Left lung (tissue), 14 donors: ENCODE measurements at places on chromosomes 16 and 17.

DNA sequence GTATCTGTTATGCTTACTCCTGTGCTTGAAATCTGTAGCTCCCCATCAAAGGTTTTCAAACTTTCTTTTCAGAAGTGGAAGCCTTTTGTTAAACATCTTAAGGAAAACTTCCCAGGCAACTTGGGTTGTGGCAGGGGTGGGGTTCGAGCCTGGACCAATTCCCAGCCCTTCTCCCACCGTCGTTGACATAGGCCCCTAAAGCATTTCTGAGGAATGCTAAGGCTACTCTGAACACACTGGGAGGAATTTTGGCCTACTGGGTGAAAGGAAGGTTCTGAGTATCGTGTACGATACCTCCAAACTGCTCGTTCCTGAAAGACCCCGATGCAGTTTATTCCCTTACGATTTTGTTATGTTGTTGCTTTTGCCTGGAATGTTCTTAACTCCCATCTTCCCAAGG is 56.1 kb upstream of the PMFBP1 start:
- H3K27ac ChIP-seq: no peak overlapping the region
- no peak overlapping the region for H3K4me3 ChIP-seq
- DNase-seq: no peak
- H3K4me1 ChIP-seq: no peaks in the 10 kb centered on the region
- no peaks in the 10 kb centered on the region for H3K36me3 ChIP-seq
- no peaks in the 10 kb centered on the region for H3K27me3 ChIP-seq

GRCh38 chr16:82464187-82464586 is 162.6 kb upstream of the CDH13 start:
- DNase-seq: no peak
- no peak overlapping the region for H3K27ac ChIP-seq
- no peak overlapping the region for H3K4me3 ChIP-seq
- H3K27me3 ChIP-seq: no peaks in the 10 kb centered on the region
- no peaks in the 10 kb centered on the region for H3K36me3 ChIP-seq
- H3K4me1 ChIP-seq: no peaks in the 10 kb centered on the region

- H3K4me1 ChIP-seq: peaks cover 8% of the 10 kb centered on the region
- H3K36me3 ChIP-seq: no peaks in the 10 kb centered on the region
- no peak overlapping the region for H3K27ac ChIP-seq
- H3K4me3 ChIP-seq: no peak overlapping the region
Observed at GRCh38 chr17:67369676-67370075, 3.3 kb upstream of the PSMD12 start.

DNA sequence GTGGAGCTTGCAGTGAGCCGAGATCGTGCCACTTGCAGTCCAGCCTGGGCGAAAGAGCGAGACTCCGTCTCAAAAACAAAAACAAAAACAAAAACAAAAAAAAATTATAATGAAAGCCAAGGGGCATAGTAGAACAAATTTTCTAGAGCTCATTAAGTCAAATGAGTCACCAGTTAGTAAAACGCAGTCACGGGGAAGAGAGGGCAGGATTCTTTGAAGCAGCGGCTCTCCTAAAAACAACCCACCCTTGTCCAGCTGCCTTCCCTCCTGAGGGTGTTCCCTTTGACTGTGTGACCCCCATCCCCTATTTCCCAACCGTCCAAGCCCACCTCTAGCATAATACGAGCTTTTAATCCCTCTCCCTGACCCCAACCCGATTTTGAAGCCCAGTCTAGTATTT is 44.1 kb upstream of the STH start:
- no peak overlapping the region for H3K27ac ChIP-seq
- H3K4me3 ChIP-seq: no peak overlapping the region
- no peak for DNase-seq
- peaks cover 3% of the 10 kb centered on the region for H3K27me3 ChIP-seq
- H3K4me1 ChIP-seq: no peaks in the 10 kb centered on the region

- peaks cover 32% of the 10 kb centered on the region for H3K4me1 ChIP-seq
- H3K27me3 ChIP-seq: no peaks in the 10 kb centered on the region
- H3K4me3 ChIP-seq: peak overlapping the region; percentile 91
- H3K27ac ChIP-seq: peak overlapping the region; percentile 78
- no peak for DNase-seq
Observed at GRCh38 chr17:81666092-81666341, 388 bp downstream of the OXLD1 start.

- H3K27me3 ChIP-seq: no peaks in the 10 kb centered on the region
- H3K4me3 ChIP-seq: peak overlapping the region; percentile 36
- DNase-seq: no peak
- H3K4me1 ChIP-seq: peaks cover 38% of the 10 kb centered on the region
Observed at GRCh38 chr17:43367737-43368242, 31.0 kb upstream of the ARL4D start.

DNA sequence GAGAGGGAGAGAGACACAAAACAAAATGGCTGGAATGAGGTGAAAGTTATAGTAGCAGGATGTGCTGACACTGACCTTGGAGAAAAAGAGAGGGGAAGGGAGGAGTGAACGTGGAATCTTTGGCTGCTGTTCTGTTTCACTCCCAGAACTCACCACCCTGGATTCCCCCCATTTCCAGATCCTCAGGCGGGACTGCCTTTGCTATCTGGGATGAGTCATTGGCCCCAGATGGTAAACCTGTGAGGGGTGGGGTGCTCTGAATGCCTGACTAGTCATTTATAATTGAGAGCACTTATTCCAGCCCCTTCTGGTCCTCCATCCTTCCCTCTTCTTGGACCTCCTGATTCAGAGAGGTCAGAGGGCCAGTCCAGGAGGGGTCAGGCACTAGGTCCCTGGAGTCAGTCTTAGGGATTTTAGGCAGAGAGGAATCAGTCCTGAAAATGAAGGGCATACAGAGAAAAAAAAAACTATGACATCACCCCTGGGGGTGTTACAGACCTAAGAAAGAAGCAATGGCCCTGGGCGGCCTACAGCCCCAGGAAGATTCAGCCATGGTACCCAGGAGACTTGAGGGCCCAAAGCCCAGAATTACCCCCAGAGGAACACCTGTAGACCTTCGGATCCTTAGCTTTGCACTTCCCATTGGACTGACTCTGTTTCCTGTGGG is 2.2 kb upstream of the ZG16 start:
- H3K27me3 ChIP-seq: no peaks in the 10 kb centered on the region
- no peak for DNase-seq
- no peak overlapping the region for H3K4me3 ChIP-seq
- no peaks in the 10 kb centered on the region for H3K36me3 ChIP-seq

DNA sequence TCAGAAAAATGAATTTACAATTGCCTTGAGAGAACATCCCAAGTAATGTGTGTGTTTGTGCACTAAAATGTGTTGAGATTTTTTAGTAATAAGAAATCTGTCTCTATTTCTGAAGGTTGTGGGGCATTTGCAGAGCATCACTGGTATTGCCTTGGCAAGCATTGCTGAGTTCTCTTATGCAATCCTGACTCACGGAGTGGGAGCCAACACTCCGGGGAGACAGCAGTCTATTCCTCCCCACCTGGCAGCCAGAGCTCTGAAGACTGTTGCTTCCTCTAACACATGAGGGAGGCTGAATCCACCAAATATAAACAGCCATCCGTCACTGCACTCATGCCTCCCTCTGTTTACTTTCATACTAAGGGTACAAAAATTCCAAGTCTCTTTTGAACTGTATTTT is 10.6 kb downstream of the CNTD1 start:
- no peaks in the 10 kb centered on the region for H3K27me3 ChIP-seq
- H3K27ac ChIP-seq: no peak overlapping the region
- H3K4me3 ChIP-seq: no peak overlapping the region
- no peaks in the 10 kb centered on the region for H3K4me1 ChIP-seq
- DNase-seq: no peak

DNA sequence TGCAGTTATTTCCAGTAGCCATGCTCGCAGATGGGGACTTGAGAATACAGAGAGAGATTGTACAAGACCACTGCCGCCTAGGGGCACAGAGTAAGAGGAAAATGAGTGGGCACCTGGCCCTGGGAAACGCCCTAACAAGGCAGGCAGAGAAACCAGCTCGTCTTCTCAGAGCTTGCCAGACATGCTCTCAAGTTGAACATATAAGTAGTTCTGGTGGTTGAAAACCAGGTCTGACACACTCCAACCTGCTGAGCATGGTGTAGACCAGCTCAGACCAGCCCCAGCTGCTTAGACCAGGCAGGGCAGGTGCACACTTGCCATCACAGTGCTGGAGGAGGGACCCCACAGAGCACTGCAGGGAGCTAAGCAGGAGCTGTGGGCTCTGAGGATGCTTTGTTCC is 250.5 kb downstream of the CPPED1 start:
- H3K4me1 ChIP-seq: no peaks in the 10 kb centered on the region
- DNase-seq: peak; percentile 21
- no peak overlapping the region for H3K4me3 ChIP-seq
- no peak overlapping the region for H3K27ac ChIP-seq
- no peaks in the 10 kb centered on the region for H3K27me3 ChIP-seq
- no peaks in the 10 kb centered on the region for H3K36me3 ChIP-seq

DNA sequence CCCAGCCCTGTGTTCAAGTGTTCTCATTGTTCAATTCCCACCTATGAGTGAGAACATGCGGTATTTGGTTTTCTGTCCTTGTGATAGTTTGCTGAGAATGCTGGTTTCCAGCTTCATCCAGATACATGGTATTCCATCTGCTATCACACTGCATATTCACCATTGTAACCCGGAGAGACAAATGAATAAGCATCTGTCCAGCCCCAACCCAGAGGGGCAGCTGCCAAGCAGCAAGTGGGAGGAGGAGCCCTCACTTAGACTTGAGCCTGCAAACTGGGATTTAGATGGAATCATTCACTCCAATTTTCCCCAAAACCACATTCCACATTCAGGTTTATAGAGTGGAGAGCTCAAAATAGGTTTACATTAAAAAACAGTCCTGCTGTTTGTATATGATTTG is 41.6 kb downstream of the SHISA6 start:
- DNase-seq: no peak
- no peaks in the 10 kb centered on the region for H3K36me3 ChIP-seq
- H3K27me3 ChIP-seq: no peaks in the 10 kb centered on the region
- H3K4me1 ChIP-seq: no peaks in the 10 kb centered on the region
- no peak overlapping the region for H3K4me3 ChIP-seq
- no peak overlapping the region for H3K27ac ChIP-seq

DNA sequence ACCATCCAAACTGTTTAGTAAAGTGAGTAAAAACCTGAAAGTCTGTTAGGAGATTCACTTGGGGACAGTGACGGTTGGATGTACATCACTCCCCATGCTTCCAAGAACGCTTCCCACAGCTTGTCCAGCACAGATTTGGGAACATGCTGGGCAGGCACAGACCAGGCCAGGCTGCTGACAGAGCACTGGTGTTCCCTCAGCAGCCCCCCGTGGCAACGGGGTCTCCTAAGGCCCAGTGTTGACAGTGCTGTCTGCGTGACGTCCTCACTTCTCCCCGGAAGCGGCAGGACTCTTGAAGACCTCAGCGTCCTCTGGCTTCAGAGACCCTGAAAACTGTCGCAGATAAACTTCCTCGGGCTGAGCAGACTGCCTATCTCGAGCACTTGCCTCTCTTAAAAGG is 8.9 kb upstream of the TRPV3 start:
- no peak overlapping the region for H3K27ac ChIP-seq
- no peaks in the 10 kb centered on the region for H3K4me1 ChIP-seq
- H3K27me3 ChIP-seq: no peaks in the 10 kb centered on the region
- peaks cover 23% of the 10 kb centered on the region for H3K36me3 ChIP-seq
- DNase-seq: peak; percentile 31

GRCh38 chr17:79026376-79027273 is 2.7 kb downstream of the C1QTNF1 start:
- no peaks in the 10 kb centered on the region for H3K36me3 ChIP-seq
- H3K27ac ChIP-seq: no peak overlapping the region
- DNase-seq: no peak
- H3K27me3 ChIP-seq: peaks cover 82% of the 10 kb centered on the region
